Uterus (tissue), 4 donors: ENCODE measurements at places on chromosomes 4 and X. TPM values are rescaled to one million over a fixed set of nuclear protein-coding genes. Genes with fewer than 3 reads are reported as not detected.

GRCh38 chr4:14254252-14254651 is 626.7 kb upstream of the BOD1L1 start:
- no peak for DNase-seq

Gene NRK
- total RNA-seq: 1.8 TPM

- no peak for DNase-seq
Observed at GRCh38 chr4:48137846-48138245, 3.8 kb upstream of the TXK start.

Gene USP51
- 8.2 TPM for total RNA-seq

GRCh38 chrX:51476930-51477329 is 19.5 kb downstream of the NUDT11 start:
- no peak for DNase-seq

DNA sequence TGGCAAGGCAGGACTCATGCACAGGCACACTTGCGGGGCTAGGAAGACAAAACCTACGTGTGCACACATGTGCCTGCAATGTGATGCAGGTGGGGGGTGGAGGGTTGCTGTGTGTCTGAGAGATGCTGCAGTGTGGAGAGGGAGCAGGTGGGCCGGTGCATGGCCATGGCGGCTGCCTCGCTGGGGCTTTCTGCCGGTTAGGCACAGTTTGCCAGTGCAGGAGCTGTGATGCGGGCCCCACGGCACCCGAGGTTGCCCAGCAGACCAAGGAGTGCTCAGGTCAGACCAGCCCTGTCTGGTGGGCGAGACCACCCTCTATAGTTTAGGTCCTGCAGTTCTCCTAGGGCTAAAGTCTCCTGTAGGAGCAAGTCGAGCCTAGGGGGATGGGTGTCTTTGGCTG is 4.4 kb upstream of the AFM start:
- no peak for DNase-seq

Gene EFNB1
- 59.1 TPM for total RNA-seq

DNA sequence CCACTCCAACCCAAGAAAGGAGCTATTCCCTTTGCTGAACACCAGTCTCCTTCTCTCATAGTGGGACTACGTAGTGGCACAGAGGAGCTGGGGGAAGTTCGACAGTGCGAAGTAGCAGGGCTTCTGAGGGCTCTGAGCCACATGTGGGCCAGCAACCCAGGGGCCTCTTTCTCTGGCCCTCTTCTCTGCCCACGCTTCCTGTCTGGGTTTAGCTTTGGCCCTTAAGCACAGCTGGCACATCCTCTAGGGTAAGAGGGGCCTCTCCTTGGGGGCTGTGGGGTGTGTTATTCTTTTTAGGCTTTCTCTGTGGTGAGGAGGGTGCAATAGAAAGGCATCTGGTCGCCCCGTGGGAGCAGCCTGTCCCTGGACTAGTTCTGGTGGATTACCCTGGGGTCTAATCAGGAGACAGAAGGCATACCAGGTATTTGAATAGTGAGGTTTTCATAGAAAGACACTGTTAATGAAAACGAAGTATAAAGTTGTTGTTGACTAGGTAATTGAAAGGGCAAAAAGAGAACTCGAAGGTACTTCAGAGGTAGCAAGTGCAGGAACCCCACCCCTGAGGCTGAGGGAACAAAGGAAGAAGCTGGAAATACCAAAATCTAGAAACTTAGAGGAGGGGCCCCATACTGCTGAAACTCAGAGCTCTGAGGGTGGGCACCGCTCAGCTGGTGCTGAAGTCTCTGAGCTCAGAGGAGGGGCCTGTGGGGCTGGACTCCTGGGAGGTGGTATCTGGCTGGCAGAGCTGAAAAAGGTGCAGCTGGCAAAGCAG is 151.9 kb upstream of the RPS6KA3 start:
- DNase-seq: no peak

DNA sequence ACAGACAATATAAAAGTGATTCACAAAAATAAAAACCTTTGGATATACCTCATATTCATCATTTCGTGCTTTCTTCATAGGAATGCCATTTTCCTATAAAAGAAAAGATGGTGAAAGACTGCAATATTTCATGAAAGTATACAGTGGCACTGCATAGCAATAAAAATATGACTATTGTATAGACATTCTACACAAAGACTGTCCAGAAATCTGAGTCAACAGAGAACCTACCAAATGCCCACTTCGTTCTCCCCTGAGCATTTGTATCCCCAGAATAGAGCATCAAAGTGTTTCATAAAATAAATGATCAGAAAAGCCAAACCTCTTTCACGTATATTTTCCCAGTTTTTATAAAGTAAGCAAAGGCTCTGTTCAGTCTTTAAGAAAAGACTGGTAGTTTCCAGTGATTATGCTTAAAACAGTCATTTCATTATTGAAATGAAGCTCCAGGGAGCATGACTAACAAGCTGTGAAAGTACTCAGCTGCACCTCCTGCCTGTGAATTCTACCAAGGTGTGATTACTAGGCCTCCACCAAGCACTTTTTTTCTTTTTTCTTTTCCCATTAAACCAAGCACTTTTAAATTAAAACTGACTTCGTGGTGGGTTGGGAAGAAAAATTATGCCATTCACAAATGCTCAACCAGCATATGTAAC is 20.2 kb downstream of the PPA2 start:
- DNase-seq: no peak

Gene HPSE
- total RNA-seq: 8.5 TPM

GRCh38 chrX:114344756-114345349 is 239.0 kb upstream of the HTR2C start:
- no peak for DNase-seq

Gene SLITRK2
- total RNA-seq: 0.37 TPM

Gene VEGFC
- 12.9 TPM for total RNA-seq

Gene SSX1
- total RNA-seq: not detected

Gene VCX3A
- not detected for total RNA-seq

DNA sequence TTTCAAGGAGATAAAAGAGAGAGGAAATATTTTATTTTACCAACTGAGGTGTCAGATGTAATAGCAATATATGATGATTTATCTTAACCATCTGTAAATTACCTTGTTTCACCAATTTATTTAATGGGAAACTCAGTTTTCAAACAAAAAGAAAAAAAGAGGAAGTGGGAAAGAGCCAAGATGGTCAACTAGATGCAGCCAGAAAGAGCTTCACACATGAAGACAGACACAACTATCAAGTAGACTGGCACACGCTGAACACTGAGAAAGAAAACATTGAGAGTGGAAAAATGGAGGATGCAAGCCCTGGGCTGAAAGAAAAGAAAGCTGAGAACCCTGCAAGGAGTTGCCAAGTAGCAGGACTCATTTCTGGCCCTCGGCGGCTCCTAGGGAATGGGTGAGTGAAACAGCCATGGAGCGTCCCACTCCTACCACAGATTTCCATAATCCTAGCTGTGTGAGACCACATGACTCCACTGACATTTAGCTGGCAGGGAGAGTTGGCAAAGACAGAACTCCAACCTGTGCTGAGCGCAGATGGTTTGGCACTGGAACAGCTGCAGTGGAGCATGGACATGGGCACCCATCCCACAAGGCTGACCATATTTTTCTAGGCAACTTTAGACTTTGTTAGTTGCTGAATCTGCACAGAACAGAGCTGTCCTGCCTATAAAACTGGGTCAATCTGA is 409.3 kb downstream of the FAM47B start:
- DNase-seq: no peak

GRCh38 chr4:86449746-86450588 is 90.1 kb upstream of the MAPK10 start:
- no peak for DNase-seq

Gene NUP62CL
- 5.4 TPM for total RNA-seq

Gene BEX1
- total RNA-seq: not detected

- DNase-seq: no peak
Observed at GRCh38 chr4:7985891-7986441, 46.3 kb upstream of the AFAP1 start.

DNA sequence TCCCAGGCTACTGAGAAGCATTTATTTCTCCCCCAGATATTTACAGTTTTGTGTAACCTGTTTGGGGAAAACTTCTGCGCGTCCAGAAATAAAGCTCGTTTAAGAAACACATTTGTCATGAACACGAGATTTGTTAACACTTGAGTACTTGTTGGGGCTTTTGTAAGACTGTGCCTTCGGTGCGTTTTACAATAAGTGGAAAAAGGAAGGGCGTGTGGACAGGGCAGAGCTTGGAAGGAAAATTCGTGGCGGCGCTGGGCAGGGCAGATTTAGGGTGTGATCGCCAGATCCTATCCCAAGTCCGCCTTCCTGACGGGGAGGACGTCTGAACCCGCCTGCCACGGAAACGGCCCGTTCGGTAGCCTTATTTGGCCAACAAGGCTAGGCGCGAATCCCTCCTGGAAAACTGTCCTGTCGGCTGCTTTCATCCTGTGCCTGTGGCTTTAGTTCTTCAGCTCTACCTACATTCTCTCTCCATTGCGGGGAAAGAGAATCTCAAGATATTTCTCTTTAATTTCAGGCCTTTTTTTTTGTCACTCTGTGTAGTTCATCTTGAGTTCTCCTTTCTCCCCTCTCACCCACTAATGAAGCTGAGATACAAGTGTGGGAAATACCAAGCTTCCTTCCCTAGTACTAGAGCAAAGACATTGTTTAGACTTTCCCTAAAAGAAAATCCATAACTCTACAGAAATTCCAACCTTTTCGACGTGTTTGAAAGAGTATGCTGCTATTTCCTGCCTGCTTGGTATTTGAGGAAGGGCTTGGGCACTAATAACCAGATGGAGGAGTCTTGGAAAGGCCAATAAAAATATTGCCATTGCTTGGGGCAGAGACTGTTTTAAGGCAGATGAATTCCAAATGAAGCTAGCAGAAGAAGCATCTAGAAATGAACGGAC is 982 bp downstream of the PDLIM5 start:
- DNase-seq: peak; percentile 81

DNA sequence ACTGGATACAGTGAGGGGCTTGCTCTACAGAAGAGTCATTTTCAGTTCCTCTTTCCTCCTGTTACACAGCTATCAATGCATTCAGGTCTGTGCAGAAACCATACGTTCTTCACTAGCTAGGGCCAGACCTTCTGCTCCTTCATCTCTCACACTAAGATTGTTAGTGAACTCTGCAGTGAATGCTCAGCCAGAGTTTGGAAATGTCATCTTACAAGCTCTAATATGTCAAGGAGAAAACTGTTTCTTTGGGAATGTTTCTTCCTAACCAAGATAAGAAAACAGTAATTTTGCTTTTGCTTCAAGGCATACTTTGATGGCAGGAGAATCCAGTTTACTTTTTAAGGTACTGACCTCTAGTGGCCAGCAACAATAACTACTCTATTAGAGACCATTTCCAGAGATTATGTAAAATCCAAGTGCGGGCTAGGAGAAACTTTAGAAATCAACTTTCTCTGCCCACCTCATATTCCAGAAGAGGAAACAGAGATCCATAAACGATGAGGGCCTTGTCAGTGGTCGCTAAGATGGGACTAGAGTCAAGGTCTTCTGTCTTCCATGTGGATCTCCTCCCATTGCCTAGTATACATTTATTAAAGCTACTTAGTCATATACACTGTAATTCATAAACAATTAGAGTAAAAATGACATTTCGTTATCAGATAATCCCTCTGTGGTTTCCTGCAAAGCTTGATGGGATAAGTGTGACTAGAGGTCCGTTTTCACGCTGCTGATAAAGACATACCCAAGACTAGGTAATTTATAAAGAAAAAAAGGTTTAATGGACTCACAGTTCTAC is 12.1 kb upstream of the CC2D2A start:
- no peak for DNase-seq

DNA sequence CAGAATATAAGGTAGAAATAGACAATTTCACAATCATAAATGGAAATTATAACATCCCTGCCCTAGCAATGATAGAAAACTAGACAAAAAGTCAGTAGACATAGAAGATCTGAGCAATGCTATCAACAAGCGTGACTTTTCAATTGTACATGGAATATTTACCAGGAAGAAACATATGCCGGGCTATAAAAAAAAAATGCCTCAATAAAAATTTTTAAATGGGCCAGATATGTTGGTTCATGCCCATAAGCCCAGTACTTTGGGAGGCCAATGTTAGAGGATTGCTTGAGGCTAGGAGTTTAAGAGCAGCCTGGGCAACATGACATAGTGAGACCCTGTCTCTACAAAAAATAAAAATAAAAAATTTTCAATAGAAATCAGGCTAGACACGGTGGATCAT is 5.3 kb upstream of the MTNR1A start:
- DNase-seq: no peak

Gene FAT1
- total RNA-seq: 38.2 TPM

- DNase-seq: no peak
Observed at GRCh38 chrX:152520653-152521052, 69.5 kb upstream of the GABRA3 start.

DNA sequence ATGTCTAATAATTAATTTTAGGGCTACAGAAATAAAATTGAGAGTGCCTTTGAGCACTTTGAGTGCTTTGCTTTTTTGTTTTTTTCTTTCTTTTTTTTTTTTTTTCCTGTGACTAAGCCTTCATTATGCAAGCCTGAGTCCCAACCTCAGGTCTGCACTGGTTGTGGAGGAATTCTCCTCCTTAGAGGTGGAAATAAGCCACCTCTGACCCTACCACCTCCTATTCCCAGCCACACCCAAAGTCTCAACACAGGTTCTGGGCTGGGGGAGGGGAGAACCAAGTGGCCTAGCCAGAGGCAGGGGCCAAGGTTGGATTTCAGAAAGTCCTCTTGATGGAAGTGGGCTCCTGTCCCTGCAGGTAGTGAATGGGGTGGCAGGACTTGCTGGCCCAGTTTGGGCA is 180.2 kb downstream of the ARAP2 start:
- no peak for DNase-seq

- DNase-seq: no peak
Observed at GRCh38 chr4:6694177-6694901, 661 bp downstream of the S100P start.

DNA sequence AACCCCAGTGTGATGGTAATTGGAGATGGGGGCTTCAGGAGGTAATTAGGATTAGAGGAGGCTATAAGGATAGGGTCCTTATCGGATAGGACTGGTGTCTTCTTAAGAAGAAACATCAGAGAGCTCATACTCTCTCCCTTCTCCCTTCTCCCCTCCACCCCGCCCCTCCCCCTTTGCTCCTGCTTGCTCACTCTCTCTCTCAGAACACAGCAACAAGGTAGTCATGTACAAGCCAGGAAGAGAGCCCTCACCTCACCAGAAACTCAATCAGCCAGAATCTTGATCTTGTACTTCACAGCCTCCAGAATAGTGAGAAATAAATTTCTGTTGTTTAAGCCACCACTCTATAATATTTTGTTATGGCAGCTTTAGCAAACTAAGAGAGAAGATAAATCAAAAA is 4.5 kb downstream of the DDX60L start:
- DNase-seq: no peak

GRCh38 chr4:119816473-119816872 is 187.9 kb upstream of the PDE5A start:
- no peak for DNase-seq

DNA sequence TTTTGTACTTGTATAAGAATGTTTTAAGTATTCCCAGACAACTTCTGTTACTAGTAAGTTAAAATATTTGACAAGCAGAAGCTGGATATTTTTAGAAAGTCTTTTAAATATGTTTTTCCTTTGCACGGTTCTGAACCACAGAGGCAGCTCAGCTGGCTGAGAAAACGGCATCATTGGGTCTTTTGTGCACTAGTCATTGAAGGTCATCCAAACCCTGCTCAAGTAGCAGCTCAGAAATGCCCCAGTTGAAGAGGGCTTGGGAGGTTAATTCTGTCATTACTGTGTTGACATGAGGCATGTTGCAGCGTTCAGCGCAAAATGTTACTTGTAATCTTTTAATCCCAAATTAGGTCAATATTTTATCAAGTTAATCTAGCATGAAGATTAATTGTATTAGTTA is 383.7 kb upstream of the FAM241A start:
- no peak for DNase-seq

Gene PAGE2B
- not detected for total RNA-seq

GRCh38 chr4:154456240-154456639 is 35.4 kb downstream of the DCHS2 start:
- DNase-seq: no peak

- DNase-seq: no peak
Observed at GRCh38 chrX:113651306-113651705, 810.7 kb upstream of the AMOT start.
